ENCODE measurements at places on chromosomes 3 and 15.

- no peak for DNase-seq
Observed at GRCh38 chr3:125443923-125444322, 68.8 kb upstream of the ZNF148 start.

GRCh38 chr15:83533410-83533962 lies 86.3 kb downstream of the SH3GL3 start:
- no peak for DNase-seq

DNA sequence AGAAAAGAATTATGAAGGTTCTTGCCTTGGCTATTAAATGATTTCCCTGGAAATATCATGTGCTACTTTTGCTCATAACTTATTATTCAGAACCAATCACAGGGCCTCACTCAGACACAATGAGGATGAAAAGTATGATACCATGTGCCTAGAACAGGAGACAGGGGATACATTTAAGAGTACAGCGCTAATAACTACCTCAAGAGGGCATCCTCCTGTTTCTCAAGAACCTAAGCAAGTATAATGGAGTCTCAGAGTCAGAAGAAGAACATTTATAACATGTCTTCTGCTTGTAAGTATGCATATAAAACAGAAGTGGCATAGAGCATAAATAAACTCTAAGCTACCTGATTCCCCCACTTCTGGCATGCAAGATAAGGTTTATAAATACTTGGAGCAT lies 125.4 kb upstream of the MME start:
- no peak for DNase-seq

- DNase-seq: no peak
Observed at GRCh38 chr3:118946449-118946848, 88.2 kb downstream of the IGSF11 start.

GRCh38 chr3:9163289-9163688 lies 86.2 kb downstream of the SRGAP3 start:
- DNase-seq: no peak

- no peak for DNase-seq
Observed at GRCh38 chr3:120875989-120876388, 32.0 kb upstream of the STXBP5L start.

- DNase-seq: no peak
Observed at GRCh38 chr15:45114076-45114750, at the start of the genes DUOX2 and DUOXA2. DUOX2 (minus strand) TSS chr15:45114172; CDS start chr15:45113411, 761 bp downstream. DUOXA2 (plus strand) TSS chr15:45114326; CDS start chr15:45114606, 280 bp downstream.

All from H1 (cell line).